Ecto neural progenitor cell (in vitro differentiated cells): ENCODE measurements at places on chromosomes 13 and 19.

DNA sequence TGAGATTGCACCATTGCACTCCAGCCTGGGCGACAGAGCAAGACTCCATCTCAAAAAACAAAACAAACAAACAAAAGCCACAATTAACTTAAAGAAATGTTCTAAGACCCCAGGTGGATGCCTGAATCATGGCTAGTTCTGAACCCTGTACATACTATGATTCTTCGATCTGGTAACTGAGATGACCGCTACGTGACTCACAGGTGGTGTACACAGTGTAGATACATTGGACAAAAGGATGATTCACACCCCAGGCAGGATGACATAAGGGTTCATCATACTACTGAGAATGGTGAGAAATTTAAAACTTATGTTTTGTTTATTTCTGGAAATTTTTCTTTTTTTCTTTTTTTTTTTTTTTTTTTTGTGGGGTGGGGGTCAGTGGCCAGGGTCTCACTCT lies 6.5 kb downstream of the ZNF426 start:
- DNase-seq, result no peak

DNA sequence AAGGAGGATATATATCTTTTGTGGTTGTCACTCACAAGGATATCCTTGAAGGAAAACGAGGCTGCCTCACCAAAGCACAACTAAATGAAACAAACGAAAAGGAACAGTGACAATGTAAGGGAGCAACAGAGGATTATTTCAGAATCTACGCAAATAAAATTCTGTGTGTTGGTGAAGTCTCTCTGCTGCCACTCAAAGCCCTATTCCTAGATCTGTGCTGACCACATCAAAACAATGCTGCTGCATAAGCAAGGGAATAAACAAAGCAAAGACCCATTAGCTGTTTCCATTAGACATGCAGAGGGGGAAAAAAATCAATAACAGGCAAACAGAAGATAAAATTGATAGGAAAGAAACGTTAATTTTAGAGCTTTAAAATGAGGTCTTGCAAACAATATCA lies 204.4 kb downstream of the MZT1 start:
- DNase-seq, result no peak

DNA sequence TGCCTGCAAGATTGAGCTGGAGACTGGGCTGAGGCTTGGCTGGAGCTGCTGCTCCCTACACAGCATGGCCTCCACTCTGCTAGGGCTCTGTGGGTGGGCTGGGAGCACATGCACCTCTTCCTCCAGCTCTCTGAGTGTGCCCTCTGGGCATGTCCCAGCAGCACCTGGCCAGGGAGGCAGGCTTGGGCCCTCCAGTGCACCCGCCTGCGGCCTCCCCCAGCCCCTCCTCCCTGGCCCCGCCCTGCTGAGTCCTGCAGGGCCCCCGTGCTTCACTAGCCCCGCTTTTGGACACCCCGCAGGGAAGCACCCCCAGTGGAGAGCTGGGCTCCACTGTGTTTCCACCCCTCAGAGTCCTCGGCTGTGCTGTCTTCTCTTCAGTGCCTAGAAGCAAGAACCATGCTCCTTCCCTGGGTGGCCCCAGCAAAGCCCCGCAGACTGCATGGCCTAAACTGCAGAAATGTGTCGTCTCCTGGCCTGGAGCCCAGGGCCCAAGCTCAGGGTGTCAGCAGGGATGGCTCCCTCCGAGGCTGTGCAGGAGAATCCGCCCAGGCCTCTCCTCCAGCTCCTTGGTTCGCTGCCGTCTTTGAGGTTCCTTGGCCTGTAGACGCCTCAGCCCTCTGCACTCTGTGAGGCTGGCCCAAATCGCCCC lies 5.0 kb upstream of the TEX29 start:
- no peak for DNase-seq

DNA sequence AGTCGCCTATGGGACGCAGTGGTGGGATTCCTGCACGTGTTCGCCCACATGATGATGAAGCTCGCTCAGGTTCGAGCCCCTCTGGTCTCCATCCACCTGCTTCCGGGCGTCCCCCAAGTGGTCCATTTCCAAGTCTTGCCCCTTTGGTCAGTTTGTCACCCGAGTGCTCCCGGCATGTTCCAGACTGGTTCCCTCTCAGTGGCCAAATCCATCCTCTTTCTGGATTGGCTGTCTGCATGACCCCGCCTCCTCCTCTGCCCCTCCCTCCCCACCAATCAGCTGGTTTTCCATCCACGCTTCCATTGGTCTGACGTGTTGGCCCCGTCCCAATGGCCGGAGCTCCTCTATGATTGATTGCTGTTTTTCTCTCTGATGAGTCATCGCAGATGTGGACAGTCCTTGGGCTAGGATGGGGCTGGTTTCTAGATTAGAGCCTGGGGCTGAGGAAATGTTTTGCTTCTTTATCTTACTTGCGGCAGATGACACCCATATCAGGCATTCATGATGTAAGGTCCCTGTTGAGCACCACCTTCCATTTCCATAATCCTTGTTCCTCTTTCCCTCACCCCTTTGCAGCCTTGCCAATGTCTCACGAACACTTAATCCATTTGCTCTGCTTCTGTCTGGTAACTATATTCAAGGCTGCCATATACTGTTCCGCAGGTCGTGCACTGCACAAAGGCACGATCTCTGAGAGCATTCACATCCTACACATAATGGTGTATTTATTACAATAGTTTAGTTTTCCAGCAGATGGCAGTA lies 73.8 kb downstream of the MAP4K1 start:
- no peak for DNase-seq

GRCh38 chr19:18292462-18292809 lies 11.0 kb upstream of the JUND start:
- DNase-seq, result peak; percentile 73

GRCh38 chr13:106369858-106370257 lies 165.6 kb downstream of the EFNB2 start:
- no peak for DNase-seq

DNA sequence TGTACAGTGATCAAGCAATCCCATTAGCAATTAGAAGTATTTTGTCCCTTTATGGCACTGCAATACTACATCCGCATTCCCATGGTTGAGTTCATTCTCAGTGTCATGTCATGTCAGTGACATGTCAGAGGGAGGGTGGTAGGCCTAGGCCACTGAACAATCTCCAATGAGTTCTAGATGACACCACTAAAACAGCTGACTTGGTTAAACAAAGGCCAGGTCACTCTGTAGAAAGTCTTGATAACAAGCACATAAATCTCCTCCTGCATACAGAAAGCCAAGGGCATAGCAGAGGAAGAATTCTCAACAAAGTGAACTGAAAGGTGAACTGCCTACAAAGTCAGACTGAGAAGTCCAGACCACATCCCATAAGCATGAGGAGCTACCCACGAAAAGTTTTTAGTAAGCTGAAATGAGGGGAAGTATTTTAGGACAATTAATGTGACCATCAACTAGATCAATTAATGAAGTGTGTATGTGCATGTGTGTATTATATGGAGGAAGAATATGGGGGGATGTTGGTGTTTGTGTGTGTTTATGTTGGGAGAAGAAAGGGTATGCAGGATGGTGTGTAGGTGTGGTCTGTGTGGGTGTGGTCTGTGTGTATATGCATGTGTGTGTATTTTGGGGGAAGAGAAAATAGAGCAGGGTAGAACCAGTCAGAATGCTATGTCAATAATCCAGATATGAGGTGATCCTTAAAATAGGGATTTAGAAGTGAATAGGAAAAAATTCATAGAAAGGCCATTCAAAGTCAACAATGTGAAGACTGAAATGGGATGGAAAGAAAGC lies 67.7 kb downstream of the TBC1D4 start:
- no peak for DNase-seq

GRCh38 chr19:2702170-2703076 lies at the start of gene GNG7:
TSS of gene GNG7 (minus strand) at chr19:2702694. CDS start at chr19:2520688, 182,006 bp downstream.
- DNase-seq, result peak; percentile 96

DNA sequence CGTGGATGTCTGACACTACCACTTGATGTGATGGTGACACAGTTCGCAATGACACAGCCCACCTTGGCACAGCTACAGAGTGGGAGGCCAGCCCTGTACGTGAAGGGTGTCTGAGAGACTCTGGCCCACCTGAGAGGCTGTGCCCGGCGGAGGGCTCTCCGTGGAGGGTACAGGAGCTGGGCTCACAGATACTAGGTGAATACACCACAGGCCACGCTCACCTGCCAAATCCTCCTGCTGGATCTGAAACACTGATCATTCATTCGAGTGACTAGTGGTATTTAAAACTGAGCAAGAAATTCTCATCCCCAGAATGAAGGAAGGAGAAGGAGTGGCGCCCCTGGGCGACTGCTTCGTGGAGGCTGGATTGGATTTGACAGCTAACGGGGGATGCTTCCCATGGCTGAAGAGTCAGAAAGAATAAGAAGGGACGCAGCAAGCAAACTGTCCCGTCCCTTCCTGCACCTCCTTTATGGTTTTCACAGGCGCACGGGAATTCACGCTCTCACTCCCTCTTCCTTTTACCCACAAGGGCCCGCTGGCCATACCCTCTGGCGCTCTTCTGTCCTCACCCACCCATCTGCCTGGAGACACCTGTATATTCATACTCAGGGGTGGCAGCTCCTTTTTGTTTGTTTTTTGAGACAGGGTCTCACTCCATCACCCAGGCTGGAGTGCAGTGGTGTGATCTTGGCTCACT lies 25.0 kb downstream of the CEBPG start:
- no peak for DNase-seq

DNA sequence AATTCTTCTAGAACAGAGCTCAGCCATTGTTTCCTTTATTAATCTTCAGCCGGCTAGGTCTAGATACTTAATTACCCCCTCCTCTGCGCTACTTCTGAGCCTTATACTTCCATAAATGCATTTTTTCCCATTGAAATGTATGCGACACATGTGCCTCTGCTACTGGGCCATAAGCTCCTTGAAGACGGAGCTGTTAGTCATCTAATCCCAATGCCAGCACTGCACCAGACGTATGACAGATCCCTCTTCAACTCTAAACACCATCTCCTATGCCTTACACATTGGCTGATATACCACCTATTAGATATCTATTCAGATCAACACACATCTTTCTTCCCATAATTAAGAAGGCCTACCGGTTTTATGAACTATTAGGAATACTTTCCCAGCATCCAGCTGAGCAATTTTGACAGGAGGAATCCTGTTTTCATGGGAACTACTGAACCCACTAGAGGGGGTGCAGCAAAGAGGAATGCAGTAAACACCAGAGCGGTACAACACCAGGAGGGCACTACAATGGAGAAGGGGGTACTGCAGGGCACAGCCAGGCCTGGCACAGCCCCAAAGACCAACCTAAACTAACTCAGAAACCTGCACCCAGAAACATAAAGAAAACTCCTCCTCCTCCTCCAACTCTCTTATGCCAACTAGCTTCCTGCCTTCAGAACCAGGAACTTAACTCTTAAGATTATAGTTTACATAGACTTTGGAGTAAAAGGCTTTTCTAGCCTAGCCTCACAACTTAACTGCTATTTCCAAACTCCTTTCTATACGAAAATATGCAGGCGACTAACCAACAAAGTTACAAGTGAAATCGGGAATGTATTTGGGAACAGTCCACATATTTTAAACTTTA lies 18.7 kb downstream of the STK24 start:
- DNase-seq, result no peak

DNA sequence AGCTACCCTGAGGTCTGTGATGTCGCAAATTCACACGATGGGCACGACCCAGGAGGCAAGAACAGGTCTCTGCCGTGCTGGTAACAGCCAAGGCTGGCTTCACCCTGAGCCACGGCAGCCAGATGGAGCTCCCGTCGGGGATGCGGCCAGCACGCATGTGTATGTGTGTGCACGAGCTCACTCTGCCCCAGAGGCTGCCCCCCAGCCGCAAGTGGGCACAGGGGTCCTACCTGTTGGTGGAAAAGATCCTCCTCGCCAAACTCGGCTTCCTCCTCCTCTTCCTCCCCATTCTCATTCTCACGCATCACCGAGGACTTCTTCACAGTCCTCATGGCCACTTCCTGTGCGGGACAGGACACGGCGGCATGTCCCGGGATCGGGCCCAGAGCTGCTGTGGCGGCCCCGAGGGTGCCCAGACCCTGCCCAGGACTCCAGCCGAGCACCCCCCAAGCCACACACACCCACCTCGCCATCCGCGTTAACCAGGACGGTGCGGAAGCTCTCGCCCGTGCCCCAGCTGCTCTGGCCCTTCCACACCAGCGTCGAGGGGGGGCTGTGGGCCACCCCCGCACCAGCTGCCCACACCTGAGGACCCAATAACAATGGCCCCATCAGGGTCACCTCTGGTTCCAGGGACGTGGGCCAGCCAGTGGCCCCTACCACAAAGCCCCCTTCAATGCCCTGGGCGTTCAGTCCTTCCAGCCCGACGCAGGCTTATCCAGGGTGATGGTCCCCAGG lies 4.1 kb upstream of the TIMM13 start:
- no peak for DNase-seq

GRCh38 chr13:95644601-95645052 lies at the start of gene DZIP1:
TSS of gene DZIP1 (minus strand) at chr13:95644706. CDS start at chr13:95642029, 2,677 bp downstream.
- DNase-seq, result peak; percentile 92

GRCh38 chr13:67792151-67792676 lies 562.1 kb upstream of the PCDH9 start:
- no peak for DNase-seq

- DNase-seq, result peak; percentile 56
These were observed 21.4 kb upstream of the ERVV-1 start for GRCh38 chr19:52992109-52993004.

- no peak for DNase-seq
These were observed 195.3 kb downstream of the USP12 start for GRCh38 chr13:26976313-26976712.

DNA sequence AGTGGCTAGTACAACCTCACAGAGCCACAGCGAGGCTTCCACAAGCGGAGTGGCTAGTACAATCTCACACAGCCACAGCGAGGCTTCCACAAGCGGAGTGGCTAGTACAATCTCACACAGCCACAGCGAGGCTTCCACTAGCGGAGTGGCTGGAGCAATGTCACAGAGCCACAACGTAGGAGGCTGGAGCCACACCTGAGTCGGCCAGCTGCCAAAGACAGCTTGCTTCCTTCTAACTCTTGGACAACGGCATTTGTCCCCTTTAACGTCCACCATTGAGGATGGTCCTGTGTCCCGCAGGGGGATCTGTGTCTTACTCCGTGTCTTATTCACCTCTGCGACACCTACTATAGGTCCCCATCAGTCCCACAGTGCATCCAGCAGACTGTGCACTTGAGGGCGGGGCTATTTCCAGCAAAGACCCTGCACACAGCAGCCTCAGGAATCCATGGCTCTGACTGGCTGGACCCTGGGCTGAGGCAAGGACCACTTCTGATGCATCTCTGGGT lies 3.7 kb downstream of the ZNF787 start:
- no peak for DNase-seq

DNA sequence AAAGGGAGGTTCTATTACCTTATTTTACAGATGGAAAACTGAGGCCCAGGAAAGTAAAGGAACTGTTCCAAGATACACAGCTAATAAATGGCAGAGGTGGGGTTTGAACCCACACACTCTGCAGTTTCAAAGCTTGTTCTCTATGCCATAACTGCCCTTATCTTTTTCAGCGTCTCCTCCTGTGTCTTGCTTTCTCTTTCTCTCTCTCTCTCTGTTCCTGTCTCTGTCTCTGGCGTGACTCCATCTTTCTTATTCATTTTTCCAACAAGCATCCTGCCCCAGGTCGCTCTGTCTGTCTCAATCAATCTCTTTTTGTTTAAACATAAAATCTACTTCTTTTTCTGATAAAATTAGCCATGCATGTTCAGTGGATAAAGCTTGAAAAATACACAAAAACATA lies 3.2 kb upstream of the IFNL4 start:
- DNase-seq, result no peak
